ENCODE measurements at places on chromosomes 5 and 9.

DNA sequence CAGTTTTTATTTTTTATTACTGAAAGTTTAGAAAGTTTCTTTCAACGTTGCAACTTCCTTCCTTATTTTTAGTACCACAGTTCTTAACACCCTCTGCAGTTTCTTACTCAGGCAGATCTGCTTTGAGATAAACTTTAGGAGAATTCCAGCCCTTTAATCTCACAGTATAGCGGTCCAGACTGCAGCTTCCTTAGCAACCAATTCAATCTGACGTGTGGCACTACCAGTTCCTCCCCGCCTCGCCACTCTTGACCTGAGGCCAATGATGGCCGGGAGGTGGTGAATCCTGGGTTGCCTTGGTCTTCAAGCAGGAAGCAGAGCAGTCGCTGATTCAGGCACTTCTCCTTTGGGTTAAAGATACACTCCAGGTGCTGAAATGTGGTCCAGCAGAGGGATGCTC is 334.3 kb upstream of the TRPC7 start:
- DNase-seq: no peak

GRCh38 chr9:79694208-79694607 is 122.4 kb downstream of the TLE4 start:
- DNase-seq: no peak

- no peak for DNase-seq
Measured at GRCh38 chr5:64207978-64208377, 42.3 kb downstream of the RNF180 start.

GRCh38 chr9:133054966-133055365 is 6.8 kb upstream of the CEL start:
- no peak for DNase-seq

DNA sequence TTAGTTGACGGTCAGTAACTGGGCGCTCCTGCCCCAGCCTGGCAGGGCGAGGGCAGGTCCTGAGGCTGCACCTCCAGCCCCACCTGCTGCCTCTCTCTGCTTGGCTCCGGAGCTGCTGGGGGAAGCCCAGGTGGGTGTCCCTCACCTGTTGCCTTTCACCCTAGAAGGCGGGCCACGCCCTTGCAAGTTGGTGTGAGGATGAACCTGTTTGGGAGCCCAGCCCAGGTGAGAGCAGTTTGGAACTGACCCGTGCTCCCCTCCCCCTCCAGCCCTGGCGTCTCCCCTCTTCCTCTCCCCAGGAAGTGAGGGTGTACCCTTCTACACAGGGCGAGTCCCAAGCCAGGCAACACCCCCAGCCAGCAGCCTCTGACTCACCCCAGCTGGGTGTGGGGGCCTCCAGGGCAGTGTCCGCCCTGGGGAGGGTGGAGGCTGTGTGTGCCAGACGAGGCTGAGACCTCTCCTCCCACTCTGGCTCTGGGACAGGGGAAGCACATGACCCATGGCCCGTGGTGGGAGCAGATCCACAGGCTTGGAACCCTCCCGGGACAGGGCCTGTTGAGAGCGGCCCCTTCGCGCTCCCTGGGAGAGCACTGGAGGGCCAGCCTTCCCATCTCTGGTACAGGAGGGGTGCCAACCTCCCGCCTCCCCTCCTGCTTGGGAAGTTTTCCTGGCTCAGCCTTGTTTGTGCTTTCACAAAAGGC is 10.4 kb downstream of the LRRC8A start:
- DNase-seq: no peak

DNA sequence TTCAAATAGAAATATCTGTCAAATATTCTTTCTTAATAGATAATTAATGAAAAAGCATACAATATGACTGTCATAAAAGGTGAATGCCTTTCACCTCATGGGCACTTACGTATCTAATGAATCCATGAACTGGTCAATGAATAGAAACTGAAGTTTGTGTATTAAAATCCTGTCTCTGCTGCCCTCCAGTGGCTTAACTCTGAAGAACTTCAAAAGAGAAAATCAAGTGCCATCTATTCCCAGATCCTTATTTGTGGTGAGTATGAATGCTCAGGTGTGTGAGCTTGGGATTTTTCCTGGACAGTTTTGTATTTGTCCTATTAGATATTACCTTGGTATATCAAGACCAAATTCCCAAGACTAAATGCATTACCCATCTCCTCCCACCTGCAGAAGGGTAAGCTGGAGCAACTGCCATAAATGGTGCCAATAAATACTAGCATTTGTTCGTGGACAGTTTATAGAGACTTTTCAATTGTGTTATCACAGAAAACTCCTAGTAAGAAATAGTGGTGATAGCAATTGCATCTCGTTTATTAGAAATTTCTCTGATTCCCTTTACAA is 44.0 kb upstream of the SVEP1 start:
- DNase-seq: peak; percentile 58

- DNase-seq: no peak
Measured at GRCh38 chr5:65800775-65801174, 78.8 kb downstream of the NLN start.

DNA sequence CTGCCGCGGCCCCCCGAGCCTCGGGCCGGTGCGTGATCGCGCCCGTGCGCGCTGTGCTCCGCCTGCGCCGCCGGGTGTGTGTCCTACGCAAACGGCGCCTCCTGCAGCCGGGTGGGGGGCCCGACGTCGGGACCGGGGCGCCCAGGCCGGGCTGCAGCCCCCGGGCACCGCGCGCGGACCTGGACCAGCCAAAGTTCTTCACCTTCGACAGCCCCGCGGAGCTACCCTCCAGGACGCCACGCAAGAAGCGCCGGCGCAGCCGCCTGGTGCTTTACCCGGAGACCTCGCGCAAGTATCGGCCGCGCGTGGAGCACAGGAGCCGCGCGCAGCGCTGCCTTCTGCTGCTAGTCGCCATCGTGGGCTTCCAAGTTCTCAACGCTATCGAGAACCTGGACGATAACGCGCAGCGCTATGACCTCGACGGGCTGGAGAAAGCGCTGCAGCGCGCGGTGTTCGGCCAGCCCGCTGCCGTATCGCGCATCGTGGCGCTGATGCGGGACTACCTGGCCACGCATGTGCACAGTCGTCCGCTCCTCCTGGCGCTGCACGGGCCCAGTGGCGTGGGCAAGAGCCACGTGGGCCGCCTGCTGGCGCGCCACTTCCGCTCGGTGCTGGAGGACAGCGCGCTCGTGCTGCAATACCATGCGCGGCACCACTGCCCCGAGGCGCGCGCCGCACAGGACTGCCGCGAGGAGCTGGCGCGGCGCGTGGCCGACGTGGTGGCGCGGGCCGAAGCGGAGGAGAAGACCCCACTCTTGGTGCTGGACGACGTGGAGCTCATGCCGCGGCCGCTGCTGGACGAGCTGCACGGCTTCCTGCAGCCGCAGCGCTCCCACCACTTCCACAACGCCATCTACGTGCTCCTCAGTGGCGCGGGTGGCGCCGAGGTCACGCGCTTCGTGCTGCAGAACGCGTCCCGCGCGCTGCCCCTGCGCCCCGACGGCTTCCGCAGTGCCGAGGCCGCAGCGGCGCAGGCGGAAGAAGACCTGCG is 1.5 kb downstream of the TOR4A start:
- no peak for DNase-seq
